ENCODE measurements at places on chromosomes 1 and 21.

DNA sequence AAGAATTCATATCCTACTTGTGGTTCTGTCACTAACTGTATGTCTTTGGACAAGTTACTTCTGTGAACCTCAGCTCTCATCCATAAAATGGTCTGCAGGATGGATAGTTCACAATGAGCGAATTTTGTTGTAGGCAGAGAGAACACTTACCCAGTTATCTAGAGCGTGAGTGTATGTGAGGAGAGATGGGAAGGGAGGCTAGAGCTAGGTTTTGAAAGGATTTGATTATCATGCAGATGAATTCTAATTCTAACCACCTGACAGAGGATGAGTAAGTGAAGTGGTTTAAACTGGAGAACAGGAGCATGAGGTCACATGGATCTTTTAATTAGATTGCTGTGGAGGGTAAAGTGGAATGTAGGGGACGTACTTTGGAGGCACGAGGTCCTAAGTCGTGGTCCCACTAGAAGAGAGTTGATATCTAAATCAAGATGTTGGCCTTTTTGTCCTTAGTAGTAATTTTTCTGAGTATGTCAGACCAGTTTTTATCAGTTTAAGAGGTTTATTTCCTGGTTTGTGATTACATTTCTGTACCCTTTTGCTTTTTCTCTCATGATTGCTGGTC, 5.0 kb downstream of the SUCO start:
- H3K36me3 ChIP-seq, result no peaks in the 10 kb centered on the region
- peak overlapping the region; percentile 22 for H3K4me3 ChIP-seq
- DNase-seq, result no peak
- peak overlapping the region; percentile 1 for H3K27ac ChIP-seq

- H3K36me3 ChIP-seq, result no peaks in the 10 kb centered on the region
Observed at GRCh38 chr1:222399197-222399596, 148.7 kb downstream of the HHIPL2 start.

DNA sequence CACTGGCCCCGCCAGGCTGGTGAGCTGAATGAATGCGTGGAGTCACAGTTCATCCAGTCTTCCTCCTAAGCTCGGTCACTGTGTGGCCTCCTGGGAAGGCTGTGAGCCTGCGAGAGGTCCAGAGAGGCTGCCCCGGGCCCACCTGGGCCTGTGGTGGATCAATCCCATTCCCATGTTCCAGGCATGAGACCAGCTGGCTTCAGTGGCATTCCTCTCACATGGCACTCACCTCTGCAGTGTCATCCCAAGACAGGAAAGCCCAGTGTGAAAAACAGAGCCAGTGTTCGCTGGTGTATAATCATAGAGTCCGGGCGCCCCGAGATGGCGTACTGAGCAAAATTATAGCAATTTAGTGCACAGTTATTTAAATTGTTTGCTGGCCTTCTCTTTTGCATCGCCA, 37.6 kb upstream of the EPHA8 start:
- no peaks in the 10 kb centered on the region for H3K4me1 ChIP-seq
- DNase-seq, result no peak
- H3K36me3 ChIP-seq, result peaks cover 28% of the 10 kb centered on the region
- H3K27ac ChIP-seq, result no peak overlapping the region
- H3K4me3 ChIP-seq, result no peak overlapping the region
- H3K27me3 ChIP-seq, result no peaks in the 10 kb centered on the region

GRCh38 chr21:32370998-32371766, 21.6 kb downstream of the URB1 start:
- peaks cover 91% of the 10 kb centered on the region for H3K36me3 ChIP-seq
- H3K27me3 ChIP-seq, result no peaks in the 10 kb centered on the region
- H3K4me1 ChIP-seq, result no peaks in the 10 kb centered on the region
- no peak overlapping the region for H3K4me3 ChIP-seq
- no peak for DNase-seq

- H3K36me3 ChIP-seq, result no peaks in the 10 kb centered on the region
- no peak overlapping the region for H3K27ac ChIP-seq
- no peak overlapping the region for H3K4me3 ChIP-seq
Observed at GRCh38 chr1:226782845-226783601, 43.9 kb upstream of the ITPKB start.

DNA sequence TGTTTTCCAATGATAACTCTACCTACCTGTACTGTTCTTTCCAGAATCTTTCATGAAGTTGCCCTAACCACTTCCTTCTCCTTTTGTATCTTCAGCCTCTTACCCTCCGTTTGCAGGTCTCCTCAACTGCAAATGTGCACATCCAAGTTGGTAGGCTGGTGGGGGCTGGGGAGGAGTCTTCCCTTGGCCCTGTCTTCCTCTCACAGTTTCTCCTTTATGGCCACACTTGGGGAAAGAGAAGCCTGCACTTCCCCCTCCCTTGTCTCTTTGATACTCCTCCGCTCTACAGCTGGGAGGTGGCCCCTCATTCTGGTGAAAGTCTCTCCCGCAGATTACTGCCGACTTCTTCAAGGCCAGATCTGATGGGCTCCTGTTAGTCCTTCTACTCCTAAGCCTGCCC, 26.9 kb upstream of the GPR88 start:
- no peak for DNase-seq
- peaks cover 26% of the 10 kb centered on the region for H3K36me3 ChIP-seq
- H3K27ac ChIP-seq, result no peak overlapping the region
- peaks cover 2% of the 10 kb centered on the region for H3K4me1 ChIP-seq
- no peaks in the 10 kb centered on the region for H3K27me3 ChIP-seq

DNA sequence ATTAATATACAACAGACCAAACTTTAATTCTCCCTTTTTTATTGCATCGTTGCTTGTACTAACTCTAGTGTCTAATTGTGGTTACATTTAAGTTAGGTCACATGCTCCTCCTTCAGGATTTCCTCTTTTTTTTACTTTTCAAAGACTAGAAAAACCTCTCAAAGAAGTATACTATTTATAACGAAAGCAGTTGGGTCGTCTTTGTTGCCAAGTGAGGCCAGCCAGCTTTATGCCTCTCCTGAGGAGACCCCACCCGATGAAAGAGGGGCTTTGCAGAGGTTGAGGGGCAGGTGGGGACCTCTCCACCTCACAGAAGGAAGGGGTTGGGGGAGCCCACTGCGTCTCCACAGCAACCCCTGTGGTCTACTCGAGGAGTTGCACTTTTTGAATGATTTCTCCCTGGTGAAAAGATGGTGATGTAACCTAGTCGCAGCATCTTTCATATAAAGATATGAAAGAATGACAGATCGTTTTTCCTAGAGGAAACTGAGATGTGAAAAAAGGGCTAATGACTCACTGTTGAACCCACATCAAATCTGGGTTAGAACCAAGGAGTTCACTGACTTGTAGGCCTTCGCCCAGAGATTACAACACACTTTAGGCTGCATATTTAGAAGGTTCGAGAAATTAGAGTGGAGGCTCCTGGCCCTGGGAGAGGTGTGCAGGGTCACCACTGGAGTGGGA, 6.4 kb downstream of the TGFB2 start:
- H3K4me3 ChIP-seq, result peak overlapping the region; percentile 74
- no peaks in the 10 kb centered on the region for H3K27me3 ChIP-seq
- H3K4me1 ChIP-seq, result peaks cover 16% of the 10 kb centered on the region
- peak; percentile 23 for DNase-seq

DNA sequence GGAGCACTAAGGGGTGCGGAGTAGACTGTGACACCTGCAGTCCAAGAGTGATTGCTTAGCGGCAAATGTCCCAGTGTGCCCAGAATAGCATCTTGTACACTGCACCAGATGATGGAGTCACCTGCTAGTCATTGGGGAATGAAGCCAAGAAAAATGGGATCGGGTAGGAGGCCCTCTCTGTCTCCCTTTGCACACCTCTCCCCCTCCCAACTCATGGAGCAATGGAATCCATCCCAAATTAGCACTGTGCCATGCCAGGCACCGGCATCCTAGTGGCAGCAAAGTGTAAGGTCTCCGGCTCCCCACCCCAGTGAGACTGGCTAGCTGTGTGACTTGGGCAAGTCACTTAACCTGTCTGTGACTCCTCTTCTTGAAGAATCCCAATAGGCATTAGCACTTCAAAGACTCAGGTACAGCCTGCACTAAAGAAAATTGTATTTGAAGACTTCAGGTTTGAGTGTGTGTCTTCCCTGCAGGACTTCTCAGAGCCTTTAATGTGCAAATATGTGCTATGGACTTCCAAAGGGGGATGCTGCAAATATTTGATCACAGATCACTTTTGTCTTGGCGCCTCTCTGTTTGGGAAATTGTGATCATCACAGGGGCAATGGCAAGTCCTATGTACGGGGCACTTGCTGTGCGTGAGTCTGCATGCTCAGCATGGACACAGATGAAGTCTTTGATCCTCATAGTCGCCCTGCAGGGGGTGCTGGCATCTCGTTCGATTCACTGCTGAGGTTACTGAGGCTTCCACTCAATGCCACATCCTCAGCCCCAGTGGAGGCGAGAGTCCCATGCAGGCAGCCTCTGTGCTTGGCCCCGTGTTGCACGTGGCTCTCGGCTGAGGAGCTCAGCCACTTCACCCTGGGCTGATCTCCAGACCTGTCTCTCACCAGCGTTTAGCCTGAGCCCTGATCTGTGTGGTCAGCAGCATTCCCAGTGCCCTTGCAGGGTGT, 272.9 kb upstream of the C1orf174 start:
- no peaks in the 10 kb centered on the region for H3K4me1 ChIP-seq
- no peak overlapping the region for H3K27ac ChIP-seq
- no peak for DNase-seq
- peak overlapping the region; percentile 11 for H3K4me3 ChIP-seq
